ENCODE measurements at places on chromosomes 4 and X.

- DNase-seq: no peak
These were observed 4.5 kb downstream of the CTPS2 start for GRCh38 chrX:16708016-16708415.

- DNase-seq: no peak
These were observed 74.1 kb upstream of the WDR44 start for GRCh38 chrX:118271775-118272174.

- no peak for DNase-seq
These were observed 52.8 kb downstream of the ZAR1 start for GRCh38 chr4:48542888-48543287.

DNA sequence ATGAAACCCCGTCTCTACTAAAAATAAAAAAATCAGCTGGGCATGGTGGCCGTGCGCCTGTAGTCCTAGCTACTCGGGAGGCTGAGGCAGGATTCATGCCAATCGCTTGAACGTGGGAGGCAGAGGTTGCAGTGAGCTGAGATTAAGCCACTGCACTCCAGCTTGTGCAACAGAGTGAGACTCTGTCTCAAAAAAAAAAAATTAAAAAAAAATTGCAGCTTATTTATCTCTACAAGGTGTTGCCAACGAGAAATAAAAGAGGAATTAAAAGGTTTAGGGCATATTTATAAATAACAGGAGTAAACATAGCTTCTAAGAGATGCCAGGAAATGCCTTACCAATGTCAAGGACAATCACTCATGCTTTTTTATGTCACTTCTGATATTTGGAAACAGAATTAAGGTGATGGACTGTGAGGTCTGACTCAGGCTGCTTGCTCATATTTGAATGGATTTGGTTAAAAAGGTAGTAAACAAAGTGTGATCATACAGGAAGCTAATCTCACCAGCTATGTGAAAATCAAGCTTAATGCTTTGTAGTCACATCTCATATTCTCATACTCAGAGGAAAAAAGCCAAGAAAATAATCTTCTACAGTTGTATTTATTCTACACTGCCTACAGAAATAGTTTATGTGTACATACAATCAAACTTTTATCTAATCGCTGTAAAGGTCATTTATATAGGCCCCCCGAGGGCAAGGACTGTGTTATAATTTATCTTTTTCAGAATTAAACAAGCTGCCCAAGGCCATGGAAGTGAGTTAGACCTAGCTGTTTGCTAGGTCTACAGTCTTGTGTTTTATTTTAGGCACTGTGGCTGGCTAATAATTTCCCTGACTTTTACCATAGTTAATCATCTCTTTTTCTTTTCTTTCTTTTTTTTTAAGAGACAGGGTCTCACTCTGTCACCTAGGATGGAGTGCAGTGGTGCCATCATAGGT lies 61.1 kb upstream of the RBMX start:
- no peak for DNase-seq

- no peak for DNase-seq
These were observed 672.2 kb downstream of the TRAM1L1 start for GRCh38 chr4:116413222-116413621.

- no peak for DNase-seq
These were observed 91.9 kb upstream of the TMEM164 start for GRCh38 chrX:109911046-109911445.

DNA sequence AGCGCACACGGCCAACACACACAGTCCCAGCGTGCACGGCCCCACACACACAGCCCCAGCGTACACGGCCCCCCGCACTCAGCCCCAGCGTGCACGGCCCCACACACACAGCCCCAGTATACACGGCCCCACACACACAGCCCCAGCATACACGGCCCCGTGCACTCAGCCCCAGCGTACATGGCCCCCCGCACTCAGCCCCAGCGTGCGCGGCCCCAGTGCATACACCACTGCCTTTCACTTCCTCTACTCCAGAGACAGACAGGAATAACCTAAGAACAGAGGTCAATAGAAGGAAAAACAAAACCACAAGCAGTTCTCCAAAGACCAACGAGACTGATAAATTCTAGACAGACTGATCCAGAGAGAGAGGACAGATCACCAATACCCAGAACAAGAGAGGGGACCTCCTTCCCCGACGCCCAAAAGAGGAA lies 17.1 kb downstream of the GAK start:
- no peak for DNase-seq

DNA sequence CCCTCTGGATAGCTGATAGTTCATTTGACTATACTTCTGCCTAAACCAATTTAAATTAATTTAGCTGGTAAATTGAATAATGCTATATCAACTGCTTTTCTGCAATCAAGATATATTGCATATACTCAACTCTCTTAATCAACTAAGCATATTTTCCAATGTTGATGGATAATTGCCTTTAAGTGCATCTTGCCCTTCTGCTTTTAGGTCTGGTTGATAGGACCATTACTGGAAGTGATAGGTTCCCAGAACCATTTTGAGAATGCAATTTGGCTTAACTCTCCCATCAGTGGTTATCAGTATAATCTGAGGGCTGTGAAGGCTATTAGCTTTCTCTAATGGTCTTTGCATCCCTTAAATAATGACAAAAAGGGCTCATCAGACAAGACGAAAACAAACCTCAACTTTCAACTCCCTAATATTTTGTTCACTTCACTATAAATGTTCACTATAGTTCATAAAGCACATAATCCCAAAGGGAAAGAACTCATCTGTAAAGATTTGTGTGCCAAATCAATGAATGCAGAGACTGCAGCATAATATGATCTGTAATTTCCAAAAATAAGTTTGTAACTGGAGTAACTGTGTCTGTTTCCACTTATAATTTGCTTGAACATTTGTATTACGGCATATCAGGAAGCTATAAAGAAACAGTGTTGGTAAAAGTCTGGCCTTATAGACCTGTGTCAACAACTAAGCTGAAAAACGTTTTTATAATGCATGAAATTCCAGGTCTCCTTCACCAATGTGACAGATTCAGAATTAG lies 273.6 kb downstream of the FBXO8 start:
- no peak for DNase-seq

DNA sequence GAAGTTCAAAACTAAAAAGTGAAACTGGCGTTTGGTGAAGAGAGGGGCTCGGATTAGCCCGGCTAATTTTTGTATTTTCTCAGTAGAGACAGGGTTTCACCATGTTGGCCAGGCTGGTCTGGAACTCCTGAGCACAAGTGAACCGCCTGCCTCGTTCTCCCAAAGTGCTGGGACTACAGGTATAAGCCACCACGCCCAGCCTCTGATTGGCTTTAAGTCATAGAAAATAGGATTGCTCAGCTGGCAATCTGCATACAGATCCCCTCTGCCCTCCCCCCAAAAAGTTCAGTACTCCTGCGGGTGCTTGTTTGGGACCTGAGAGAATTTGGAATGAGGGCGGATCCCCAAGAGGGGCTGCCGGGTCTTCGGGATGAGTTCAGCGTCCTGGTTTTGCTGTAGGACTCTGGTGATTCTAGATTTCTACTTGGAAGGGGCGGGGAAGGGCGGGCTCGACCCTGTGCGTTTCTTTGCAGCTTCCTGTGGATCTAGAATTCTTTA lies 537 bp upstream of the PRKX start:
- no peak for DNase-seq

DNA sequence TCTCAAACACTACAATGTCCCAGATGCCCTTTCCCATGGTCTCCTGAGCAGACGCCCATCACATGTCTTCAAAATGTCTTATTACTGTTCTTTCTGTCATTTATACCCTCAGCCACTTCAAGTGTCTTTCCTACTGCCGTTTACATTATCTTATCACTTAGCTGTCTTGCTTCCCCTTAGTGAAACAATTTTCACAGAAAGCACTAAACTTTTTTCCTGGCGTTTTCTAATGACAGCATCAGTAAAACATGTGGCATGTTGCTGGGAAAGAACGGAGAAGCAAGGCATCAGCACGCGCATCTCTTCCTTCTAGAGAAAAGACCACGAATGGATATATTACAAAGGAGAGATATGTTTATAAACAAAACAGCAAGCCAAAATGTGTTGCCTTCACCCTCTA lies 189.7 kb upstream of the SLIT2 start:
- DNase-seq: no peak

DNA sequence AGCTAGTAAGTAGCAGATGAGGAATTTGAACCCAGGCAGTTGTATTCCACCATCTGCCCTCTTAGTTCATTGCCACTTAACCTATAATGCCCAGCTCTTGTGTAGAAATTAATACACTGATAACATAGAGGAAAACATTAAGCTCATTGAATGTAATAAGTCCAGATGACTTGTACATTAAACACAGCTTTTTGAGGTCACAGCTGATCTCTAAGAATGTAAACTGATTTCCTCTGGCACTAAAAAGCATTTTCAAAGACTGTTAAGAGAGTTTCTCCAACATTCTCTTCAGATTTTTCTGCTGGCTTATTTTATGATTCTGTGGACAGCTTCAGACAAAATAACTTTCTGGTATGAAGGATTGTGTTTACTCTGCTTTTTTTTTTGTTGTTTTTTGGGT lies 42.7 kb downstream of the HPRT1 start:
- DNase-seq: no peak

- DNase-seq: no peak
These were observed 77.9 kb upstream of the NAP1L5 start for GRCh38 chr4:88775529-88775928.

DNA sequence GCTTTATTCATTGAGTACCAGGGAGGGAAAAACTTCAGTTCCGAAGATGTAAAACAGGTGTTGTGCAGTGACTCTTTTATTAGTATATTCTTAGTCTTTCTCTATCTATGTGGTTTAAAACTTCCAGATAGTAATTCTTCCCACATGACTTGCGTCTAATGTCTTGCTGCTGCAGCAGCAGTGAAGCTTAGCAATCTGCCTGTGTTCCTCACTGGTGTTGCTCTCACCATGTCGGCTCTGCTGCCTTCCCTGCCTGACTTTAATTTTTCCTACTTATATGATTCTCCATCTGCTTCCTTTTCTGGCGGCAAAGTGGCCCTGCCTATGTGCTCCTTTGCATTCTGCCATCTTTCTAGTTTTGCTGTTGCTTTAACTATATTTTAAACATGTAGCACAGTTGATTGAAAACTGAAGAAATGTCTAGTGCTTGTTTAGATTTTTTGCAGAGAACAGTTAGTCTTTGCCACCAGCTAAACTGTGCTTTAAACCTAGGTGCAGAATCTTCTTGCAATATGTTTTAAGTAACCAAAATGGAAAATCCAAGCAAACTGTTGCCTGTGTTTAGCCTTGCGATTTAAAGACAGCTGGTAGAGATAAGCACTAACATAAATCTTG lies 1934.2 kb upstream of the IGFBP7 start:
- no peak for DNase-seq

- no peak for DNase-seq
These were observed 27.7 kb downstream of the HAND2 start for GRCh38 chr4:173502282-173502681.

GRCh38 chrX:36867143-36867542 lies 141.0 kb upstream of the FAM47C start:
- no peak for DNase-seq

- no peak for DNase-seq
These were observed 199.0 kb upstream of the MAMLD1 start for GRCh38 chrX:150163956-150164726.

DNA sequence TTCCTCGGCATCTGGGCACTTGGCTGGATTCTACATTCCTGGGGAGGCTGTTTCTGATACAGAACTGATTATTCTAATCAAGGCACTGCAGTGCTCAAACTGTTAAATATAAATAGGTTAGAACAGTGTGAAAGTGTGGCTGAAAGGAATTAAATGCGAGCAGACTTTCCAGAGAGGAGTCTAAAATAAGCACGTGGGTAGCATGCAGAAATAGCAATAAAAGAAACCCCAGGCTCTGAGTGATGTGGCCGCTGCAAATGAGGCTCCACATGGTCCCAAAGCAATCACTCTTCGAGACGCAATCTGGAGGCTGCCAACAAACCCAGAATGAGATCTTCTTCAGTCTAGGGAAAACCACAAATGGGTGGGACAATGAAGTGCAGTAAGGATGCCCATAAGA lies 30.6 kb upstream of the MTM1 start:
- DNase-seq: no peak

DNA sequence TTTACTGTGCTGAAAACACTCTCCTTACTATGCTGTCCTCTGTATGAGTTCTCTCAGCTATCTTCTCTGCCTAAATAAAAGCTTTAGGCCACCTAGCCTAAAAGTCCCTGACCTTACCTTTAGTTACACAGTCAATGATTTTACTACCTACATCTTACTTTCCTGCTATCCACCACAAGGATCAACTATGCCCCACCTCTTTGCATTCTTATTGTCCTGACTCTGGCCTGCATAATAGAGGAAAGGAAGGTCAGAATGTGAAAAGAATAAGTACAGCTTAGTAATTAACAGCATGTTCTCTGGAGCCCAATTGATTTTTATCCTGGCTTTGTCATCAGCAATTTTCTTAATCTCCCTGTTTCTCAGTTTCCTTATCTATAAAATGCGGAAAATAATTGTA lies 1257.8 kb downstream of the RPA4 start:
- no peak for DNase-seq

- no peak for DNase-seq
These were observed 60.4 kb downstream of the STX18 start for GRCh38 chr4:4481399-4481994.

- DNase-seq: no peak
These were observed 120.5 kb downstream of the CAMK2D start for GRCh38 chr4:113641025-113641431.

GRCh38 chr4:26085551-26085950 lies 171.5 kb downstream of the SMIM20 start:
- no peak for DNase-seq

GRCh38 chrX:71640002-71640401 lies 21.7 kb upstream of the CXCR3 start:
- no peak for DNase-seq

DNA sequence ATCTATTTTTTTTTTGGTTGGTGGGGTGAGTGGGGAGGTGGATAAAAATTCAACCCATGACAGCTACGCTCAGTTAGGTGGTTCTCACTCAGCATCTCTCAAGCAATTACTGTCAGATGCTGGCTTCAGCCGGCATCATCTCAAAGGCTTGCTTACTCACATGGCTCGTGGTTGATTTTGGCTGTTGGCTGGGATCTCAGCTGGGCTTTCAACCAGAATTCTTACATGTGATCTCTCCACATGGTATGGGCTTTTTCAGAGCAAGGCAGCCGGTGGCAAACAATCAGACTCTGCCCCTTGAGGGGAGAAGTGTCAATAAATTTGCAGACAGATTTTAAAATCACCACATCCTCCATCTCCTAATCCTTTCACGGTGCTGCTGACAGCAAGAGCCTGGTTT lies 47.2 kb downstream of the SLC34A2 start:
- DNase-seq: no peak

GRCh38 chrX:152901816-152902501 lies 4.1 kb downstream of the ZNF185 start:
- DNase-seq: no peak

GRCh38 chr4:1471443-1472147 lies 65.4 kb upstream of the NKX1-1 start:
- no peak for DNase-seq

GRCh38 chrX:103309860-103310554 lies 783 bp downstream of the BEX2 start:
- DNase-seq: no peak
